ENCODE measurements at places on chromosomes 12 and 14.
A peak's percentile ranks its signal among the peaks of the same experiment; 100 is the strongest.

DNA sequence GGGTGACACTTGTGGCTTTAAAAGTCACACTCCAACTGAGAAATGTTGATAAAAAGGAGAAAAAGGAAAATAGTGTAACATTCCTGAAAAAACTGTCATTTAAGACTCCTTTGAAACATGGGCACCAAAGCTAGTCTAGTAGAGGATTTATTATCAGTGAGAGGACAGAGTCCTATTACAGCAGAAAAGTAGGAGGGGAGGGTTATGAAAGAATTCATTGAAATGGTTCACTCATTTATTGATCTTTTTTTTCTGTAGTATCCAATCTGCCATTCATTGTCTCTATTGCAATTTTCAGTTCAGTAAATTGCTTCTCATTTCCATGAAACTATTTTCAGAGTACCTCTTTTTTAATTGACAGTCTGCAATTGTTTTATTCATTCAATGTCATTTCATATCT lies 25.4 kb downstream of the PPM1A start:
- DNase-seq, result no peak

GRCh38 chr12:6944381-6945186 lies 762 bp downstream of the C12orf57 start:
- DNase-seq, result peak; percentile 94

- no peak for DNase-seq
Observed at GRCh38 chr14:35277179-35277578, 15.0 kb upstream of the PSMA6 start.

DNA sequence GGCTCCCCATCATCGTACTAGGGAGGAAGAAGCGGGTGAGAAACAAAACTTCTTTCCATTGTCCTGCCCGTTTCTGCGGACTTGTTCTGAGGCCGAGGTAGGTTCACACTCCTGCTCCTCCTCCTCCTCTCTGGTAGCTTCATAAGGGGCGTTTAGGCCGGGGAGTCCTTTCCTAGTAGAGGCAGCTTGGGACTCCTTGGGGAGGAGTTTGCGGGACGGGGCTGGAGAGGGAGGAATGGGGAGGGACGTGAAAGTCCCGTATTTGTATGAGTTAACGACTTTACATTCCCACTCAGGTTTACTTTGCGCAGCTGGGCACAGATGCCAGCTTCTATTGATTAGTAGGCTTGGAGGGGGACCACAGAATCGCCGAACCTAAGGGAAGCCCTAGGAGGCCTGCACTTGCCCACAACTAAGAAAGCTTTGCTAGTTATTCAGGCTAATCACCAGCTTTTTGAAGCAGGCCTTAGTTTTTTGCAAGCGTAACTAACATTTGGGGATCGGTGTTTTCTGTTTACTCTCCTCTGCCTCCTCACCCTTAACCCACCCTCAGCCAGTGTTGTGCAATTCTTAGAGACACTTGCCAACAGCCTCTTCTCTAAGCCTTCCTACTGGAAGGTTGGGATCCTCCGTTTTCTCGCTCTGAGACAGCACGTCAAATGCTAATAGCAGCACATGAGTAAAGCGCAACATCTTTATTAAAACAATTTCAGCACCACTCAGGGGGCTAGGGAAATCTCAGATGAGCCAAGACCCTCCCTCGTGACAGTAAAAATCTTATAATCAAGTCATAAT lies 499 bp downstream of the RNASE4 start:
- DNase-seq, result peak; percentile 70

GRCh38 chr14:32073537-32074189 lies 3.4 kb upstream of the ARHGAP5 start:
- peak; percentile 82 for DNase-seq

GRCh38 chr12:124646385-124647230 lies 79.2 kb upstream of the NCOR2 start:
- no peak for DNase-seq

GRCh38 chr12:107275530-107275929 lies 182.2 kb upstream of the CRY1 start:
- DNase-seq, result no peak

- no peak for DNase-seq
Observed at GRCh38 chr14:86510491-86510890, 980.5 kb downstream of the FLRT2 start.

GRCh38 chr12:6954316-6955107 lies 3.4 kb downstream of the PTPN6 start:
- no peak for DNase-seq

GRCh38 chr14:76323331-76324050 lies 52.4 kb upstream of the ESRRB start:
- no peak for DNase-seq

Measured in EH (cell line).